ENCODE measurements at places on chromosomes 1 and 21.

DNA sequence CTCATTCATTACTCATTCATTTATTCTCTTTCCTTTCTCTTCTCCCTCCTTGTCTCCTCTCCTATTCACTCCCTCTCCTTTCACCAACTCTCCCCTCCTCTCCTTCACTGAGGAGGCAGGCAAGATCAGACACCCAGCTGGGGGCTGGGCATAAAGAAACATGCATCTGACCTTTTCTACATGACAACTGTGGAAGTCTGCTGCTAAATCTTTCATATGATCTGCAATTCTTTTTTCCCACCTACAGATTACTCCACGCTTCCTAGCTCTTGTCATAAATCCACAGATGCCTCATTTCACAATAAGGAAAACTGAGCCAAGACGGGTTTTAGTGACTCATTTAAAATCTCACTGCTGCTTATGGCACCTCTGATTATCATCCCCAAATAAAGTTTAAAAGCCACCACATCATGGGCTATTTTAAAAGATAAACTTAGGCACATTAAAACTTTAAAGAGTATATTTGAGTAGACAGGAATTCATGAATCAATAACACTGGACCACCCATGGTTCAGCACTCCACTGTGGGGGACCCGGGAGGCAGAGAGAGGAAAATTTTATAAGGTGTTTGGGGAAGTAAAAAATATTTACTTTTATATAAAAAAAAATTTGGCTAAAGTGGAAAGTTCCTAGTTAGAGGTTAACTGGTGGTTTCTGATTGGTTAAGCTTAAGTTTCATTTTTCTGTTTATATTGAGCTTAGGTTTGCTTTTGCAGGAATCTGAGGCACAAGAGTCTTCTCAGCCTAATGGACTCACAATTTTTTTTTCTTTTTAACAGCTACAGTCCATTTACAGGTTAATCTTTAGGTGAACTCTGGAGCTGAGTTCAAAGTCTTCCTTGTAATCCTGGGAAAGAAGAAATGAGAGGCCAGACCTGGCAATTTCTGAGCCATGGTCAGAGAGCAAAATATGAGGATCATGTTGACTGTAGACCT lies 55.8 kb upstream of the DNAH14 start:
- DNase-seq: no peak

GRCh38 chr1:51297401-51298321 lies 32.7 kb downstream of the TTC39A start:
- no peak for DNase-seq

DNA sequence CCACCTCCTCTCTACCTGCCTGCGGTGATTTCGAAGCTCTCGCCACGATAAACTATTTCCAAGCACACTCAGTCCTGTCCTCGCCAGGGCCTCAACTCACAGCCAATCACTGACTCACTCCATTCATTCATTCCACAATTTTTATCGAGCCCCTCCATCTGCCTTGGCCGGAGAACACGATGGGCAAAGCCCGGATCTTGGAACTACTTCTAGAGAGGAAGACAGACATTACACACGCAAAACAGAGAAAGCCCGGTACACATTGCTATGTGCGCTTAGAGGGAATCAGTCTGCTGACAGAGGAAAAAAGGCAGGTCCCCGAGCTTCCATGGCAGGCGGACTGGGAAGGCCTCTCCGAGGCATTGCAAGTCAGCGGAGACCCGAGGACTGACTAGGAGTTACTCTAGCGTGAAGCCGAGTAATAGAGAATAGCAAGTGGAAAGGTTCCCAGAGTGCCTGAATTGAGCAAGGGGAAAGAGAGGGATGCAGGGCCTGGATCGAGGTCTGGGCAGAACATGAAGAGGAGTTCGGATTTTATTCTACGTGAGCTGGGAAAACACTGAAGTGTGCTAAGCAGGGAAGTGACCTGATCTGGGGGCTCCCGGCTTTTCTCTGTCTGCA lies 54.2 kb upstream of the DNAJC6 start:
- DNase-seq: peak; percentile 55

GRCh38 chr1:58850636-58851035 lies 66.8 kb upstream of the JUN start:
- DNase-seq: no peak

DNA sequence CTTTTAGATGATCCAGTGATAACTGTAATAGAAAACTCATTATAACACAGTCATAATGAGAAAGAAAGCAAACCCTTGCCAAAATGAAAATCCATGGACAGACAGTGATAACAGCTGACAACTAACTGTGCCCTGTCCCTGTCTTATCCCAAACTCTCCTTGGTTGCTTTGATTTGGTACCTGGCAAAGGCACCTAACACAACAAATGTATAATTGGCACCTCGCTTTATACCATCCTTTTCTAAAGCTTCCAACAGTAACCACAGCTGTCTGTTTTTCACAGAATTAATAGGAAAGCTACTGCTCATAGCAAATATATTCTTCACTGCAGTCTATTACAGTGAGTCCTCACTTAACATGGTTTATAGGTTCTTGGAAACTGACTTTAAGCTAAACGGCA lies 118.4 kb upstream of the KRTAP19-8 start:
- DNase-seq: no peak

GRCh38 chr1:84876353-84876752 lies 16.7 kb downstream of the LPAR3 start:
- DNase-seq: no peak

- DNase-seq: no peak
These were observed 79.7 kb downstream of the RUNX3 start for GRCh38 chr1:24850328-24850920.

Measured in RKO (cell line).